ENCODE measurements at places on chromosomes 16 and 17.
A peak's percentile ranks its signal among the peaks of the same experiment; 100 is the strongest.

DNA sequence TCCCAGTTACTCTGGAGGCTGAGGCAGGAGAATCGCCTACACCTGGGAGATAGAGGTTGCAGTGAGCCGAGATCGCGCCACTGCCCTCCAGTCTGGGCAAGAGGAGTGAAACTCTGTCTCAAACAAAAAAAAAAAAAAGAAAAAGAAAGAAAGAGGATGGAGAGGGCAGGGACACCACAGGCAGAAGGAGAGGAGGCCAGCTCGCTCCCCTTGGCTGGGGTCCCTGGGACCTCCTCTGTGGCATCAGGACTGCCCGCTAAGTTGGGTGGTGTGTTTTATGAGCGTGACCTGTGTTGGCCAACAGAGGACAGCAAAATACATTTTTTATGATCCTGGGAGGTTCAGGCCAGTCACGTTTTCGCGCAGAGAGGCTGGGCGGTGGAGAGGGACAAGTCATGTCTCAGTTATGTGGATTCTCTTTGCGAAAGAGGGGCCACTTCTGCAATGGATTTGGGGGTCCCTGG is 229.6 kb downstream of the MRTFB start:
- DNase-seq: no peak

DNA sequence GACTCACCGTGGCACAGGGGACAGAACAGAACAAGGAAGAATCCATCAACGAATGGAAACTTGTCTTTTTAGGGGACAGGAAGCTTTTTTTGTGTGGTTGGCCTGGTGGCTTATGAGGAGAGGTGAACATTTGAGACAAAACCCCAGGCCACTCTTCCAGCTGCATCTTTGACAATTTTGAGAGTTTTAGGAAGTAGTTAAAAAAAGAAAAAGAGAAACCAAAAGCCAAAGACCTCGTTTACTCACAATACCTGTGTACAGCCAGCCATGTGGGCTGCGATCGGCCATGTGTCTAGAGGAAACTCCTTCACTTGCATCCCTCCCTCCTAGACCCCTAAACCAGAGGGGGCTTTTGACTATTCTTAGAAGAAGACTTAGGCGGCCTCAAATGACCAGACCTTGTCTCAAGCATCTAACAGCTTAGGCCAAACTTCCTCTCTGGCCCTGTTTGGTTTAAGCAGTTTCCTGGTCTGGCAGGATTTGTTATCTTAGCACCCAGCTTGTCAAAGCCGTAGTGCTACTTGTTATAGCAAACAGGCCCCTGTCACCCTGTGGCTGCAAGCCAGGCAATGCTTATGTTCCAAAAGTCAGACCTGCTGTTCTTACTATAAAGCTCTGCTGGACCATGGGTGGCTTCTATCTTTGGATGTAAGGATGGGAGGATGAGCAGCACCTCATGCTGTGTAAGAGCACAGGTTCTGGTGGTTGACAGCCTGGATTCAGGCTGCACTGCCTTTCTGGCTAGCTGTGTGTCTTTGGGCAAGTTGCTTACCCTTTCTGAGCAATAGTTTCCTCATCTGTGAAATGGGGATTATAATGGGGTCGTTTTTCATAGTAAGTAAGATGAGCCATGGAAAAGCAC is 17.7 kb downstream of the KSR1 start:
- DNase-seq: peak; percentile 36

GRCh38 chr17:19274893-19275292 is 37.7 kb downstream of the EPN2 start:
- no peak for DNase-seq

DNA sequence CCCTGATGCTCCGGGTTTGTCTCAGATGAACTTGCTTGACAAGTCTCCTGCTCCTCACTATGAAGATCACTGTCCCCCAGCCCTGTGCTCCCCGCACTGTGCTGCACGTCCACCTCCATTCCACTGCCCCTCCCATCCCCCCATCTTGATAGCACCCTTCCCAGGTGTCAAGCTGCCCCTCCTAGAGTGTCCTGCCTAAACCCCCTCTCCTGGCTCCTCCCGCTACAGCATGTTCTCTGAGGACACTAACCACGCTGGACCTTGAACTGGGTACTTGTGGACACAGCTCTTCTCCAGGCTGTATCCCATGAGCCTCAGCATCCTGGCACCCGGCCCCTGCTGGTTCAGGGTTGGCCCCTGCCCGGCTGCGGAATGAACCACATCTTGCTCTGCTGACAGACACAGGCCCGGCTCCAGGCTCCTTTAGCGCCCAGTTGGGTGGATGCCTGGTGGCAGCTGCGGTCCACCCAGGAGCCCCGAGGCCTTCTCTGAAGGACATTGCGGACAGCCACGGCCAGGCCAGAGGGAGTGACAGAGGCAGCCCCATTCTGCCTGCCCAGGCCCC is 18.5 kb downstream of the DEXI start:
- DNase-seq: no peak

DNA sequence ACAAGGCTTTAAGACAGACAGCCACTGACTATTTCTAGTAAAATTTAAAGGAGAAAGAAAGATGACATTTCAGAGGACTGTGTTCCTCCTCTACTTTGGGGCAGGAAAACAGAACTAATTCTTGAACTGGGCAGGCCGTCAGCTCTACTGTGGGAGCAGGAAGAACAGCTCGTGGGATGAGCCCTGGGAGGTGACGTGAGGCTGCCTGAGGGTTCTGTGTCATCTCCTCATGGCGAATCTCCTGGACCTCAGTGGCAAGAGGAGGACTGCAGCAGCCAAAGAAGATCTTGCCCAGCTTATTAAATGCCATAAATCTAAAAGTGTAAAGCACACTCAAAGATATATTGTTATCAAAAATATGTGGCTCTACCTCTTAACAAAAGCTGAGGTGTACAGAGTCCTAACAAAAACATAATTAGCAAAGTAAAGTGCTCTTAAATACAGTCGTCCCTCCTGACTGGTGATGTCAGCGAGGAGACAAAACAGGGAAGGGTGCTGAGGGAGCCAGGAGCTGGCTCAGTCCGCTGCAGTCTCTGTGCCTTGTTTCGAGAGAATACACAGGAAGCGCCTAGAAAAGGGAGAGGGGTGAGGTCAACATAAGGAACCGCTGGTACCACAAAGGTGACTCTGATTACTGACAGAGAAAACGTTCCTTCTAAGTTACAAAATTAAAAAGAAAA is 58.0 kb downstream of the CREBBP start:
- no peak for DNase-seq

DNA sequence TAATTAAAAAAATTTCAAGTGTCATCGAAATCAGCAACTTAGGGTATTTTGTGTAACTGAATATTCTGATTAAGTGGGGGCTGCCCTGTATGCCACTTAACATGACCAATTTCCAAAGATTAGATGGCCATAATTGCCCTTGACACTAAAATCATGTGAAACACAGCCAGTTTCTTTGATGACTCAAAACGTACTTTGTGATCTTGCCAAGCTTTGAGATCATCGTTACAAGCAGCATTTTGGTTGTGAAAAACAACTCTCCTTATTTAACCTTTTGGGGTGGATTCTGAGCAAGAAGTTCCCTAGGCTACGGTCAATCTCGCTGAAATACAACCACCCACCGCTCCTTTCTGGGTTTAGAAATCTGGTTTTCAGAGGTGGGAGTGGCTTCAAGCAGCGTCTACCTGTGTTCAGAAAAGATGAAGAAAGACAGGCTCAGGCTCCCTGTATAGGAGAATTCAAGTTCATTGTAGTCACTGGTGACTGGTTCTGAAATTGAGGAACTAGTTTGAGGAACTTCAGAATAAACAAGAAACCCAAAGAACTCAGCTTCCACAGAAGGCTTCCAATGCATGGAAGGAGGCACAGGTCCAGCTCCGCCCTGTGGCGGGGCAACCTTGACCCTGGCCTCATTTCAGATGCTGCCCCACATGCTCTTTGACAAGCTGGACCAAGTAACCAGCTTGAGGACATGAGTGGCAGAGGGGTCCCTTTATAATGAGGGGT is 9.4 kb downstream of the MAP3K14 start:
- no peak for DNase-seq

- no peak for DNase-seq
Measured at GRCh38 chr17:62641153-62641552, 13.7 kb downstream of the MRC2 start.

- peak; percentile 92 for DNase-seq
Measured at GRCh38 chr16:66977341-66978113, 10.9 kb upstream of the CES4A start.

- no peak for DNase-seq
Measured at GRCh38 chr17:8392674-8393469, 4.8 kb downstream of the RNF222 start.

- no peak for DNase-seq
Measured at GRCh38 chr16:85453194-85453678, 159.9 kb upstream of the GSE1 start.

- no peak for DNase-seq
Measured at GRCh38 chr16:497258-497657, 30.3 kb upstream of the CAPN15 start.

- no peak for DNase-seq
Measured at GRCh38 chr17:34757106-34757505, 177.7 kb downstream of the TMEM132E start.

- no peak for DNase-seq
Measured at GRCh38 chr17:81814748-81815645, 11.0 kb downstream of the GCGR start.

GRCh38 chr16:3880623-3881498 is at the start of gene CREBBP:
TSS of gene CREBBP (minus strand) at chr16:3880713. CDS start at chr16:3879916, 797 bp downstream.
- DNase-seq: peak; percentile 78

All from stimulated activated CD4-positive, alpha-beta T cell treated with anti-CD3 and anti-CD28 coated beads, Interleukin-1b, Interleukin-23, amount 100 ng/mL, for 1 hour (primary cell).